CD8-positive, alpha-beta T cell (primary cell): ENCODE measurements at places on chromosomes 5 and 9.

GRCh38 chr9:107539427-107540163 lies 50.0 kb upstream of the KLF4 start:
- no peak for DNase-seq

- DNase-seq: no peak
Measured at GRCh38 chr5:157965040-157965678, 106.2 kb upstream of the CLINT1 start.

DNA sequence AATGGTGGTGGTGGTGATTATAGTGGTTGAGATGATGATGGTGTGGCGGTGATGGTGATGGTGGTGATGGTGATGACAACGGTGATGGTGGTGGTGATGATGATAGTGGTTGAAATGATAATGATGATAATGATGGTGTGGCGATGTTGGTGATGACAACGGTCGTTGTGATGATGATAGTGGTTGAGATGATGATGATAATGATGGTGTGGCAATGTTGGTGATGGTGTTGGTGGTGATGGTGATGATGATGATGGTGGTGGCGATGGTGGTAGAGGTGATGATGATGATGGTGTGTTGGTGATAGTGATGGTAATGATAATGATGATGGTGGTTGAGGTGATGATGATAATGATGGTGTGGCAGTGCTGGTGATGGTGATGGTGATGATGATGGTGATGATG lies 48.0 kb downstream of the PHF2 start:
- no peak for DNase-seq

DNA sequence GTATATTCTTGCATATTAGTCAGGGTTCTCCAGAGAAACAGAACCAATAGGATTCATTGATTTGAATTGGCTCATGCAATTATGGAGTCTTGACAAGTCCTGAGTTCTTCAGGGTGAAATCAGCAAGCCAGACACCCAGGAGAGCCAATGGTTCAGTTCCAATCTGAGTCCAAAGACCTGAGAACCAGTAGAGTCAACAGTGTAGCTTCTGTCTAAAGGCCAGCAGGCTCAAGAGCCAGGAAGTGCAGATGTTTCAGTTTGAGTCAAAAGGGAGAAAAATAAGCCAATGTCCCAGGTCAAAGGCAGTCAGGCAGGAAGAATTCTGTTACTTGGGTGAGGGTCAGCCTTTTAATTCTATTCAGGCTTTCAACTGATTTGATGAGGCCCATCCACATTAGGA lies 37.8 kb upstream of the ANKRD34B start:
- no peak for DNase-seq

DNA sequence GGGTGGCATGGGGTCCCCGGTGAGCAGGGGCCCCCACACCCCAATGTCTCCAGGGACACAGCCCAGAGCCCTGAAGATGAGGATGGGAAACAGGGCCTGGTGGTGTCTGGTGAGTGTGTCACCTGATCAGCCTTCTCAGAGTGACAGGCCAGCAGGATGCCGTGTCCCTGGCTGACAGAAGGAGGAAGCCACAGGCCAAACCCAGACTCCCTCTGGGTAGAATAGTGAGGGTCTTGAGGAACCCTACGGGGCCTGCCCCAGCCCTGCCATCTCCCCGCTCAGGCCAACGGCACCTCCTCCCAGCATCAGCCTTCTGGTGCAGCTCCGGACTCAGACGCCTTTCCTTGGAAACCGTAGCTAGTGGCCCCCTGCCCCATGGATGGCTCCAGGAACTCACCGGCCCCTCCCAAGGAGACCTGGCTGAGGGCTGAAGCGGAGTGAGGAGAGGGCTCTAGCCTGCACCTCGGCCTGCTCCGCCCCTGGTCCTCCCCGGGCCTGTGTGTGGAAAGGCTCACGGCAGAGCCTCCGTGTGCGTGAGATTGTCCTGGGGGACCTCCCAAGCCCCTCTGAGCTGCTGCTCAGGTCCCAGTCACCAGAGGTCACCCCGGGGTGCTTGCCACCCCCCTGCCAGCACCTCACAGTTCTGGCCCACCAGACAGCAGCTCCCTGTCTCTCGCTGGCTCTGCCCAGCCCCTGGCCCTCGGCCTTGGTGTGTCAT lies 6.0 kb downstream of the RALGDS start:
- no peak for DNase-seq

DNA sequence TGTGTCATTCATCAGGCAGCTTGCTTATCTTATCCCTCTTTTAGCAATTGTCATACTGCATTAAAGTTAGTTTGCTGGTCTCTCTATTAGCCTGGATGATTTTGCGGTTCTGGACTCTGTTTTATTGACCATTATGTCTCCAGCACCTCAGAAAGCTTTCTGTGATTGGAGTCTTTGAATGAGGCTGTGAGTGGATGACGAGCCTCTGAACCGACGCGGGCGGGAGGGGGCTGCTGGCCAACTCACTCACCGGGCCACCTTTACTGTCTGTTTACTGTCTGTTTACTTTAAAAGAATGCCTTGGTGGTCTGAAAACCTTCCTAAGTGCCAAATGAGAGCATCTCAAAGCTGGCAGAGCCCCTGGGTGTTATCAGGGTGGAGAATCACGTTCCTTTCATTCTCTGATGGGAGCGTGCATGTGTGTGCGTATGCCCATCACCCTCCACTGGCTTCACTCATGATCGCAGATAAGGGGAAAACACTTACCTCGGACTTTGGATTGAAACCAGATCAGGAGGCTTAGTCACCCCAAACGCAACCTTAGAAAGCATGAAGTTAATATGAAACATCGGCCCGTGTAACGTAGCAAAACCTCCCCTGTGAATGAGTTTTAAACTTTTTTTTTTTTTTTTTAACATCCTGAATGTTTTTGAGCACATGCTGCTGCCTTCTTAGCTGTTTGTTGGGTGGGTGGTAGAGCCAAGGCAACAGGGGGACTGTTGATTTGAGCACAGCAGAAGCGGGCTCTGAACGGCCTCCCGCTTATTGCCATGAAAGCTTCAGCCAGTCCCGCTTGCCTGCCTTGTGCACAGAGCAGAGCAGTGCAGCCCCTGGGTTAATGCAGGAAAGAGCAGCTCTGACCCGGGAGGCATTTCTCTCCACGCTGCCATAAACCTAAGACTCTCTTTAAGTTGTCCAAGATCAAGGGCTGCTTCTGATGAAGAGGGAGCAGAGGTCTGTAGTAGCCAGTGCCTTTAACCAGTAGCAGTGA lies 173.6 kb downstream of the GADD45G start:
- no peak for DNase-seq

DNA sequence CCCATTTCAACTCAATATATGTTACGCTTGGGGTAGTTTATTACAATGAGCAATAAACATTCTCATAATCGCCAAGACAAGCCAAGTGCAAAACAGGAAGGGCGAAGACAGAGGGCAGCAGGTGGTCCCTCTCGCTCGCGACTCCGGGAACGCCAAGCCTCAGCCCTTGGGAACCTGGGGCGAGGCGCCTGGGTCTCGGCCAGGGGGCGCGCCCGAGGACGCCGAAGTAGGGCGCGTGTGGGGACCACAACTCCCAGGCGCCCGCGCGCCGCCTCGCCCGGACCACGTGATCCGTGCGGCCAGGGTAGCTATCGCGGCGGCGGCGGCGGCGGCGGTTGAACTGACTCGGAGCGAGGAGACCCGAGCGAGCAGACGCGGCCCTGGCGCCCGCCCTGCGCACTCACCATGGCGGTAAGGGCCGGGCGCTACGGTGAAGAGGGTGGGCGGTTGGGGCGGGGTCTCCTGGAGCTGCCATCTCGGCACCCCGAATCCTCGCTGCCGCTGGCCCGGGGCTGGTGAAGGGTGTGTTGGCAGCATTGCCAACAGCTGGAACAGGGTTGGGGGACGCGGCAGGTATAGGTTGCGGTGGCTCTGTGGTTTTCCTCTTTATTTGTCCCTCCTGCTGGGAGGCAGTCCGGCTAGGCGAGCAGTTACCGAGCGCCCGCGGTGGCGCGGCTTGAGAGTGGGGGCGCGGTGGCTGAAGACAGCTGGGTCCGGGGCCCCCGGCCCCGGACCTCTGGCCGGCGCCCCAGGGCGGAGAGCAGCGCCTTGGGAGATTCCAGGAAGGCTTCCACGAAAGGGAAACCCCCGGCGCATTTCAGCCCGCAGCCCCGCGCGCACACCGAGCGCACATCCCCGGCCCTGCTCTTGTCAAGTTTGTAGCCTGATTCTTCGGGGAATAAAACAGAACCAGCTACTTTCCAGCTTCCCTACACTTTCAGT lies at the start of gene SLC31A2:
TSS of gene SLC31A2 (plus strand) at position 338 of the 942 bp plus-strand sequence. CDS start at position 406, 68 bp downstream.
- DNase-seq: peak; percentile 86

DNA sequence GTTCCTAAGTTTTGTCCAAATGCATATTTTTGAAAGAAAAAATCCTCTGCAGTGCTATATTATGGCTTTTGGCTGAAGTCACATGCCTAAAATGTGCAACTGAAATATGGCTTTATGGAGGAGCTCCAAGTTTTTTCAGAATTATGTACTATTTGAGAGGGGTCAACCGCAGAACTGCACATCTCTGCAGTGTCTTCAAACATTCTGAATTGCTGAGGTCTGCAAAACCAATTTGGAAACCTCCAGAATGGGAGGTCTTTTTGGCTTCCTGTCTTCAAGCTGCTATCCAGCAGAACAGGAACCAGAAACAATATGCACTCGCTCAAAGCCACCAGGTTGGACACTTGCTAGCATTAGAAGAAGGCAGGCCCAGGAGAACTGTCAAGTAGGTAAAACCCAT lies 376.0 kb upstream of the PAPPA start:
- DNase-seq: no peak

GRCh38 chr9:115668521-115668920 lies 485.1 kb upstream of the PAPPA start:
- no peak for DNase-seq

DNA sequence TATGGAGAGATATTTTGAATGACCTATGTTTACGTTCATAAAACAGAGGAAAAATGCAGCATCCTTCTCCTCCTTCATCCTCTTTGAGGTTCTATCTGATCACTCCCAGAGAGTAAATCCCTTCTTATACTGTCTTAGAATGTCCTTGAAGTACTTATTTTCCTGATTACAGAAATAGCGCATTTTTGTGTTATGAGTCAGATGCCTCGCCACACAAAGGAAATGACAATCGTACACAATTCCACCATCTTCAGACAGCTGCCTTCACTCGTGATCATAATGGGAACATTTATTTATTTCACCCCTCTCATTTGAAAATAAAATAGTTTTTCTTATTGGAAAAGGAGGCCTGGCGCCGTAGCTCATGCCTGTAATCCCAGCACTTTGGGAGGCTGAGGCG lies 2.4 kb upstream of the GLT6D1 start:
- DNase-seq: no peak

DNA sequence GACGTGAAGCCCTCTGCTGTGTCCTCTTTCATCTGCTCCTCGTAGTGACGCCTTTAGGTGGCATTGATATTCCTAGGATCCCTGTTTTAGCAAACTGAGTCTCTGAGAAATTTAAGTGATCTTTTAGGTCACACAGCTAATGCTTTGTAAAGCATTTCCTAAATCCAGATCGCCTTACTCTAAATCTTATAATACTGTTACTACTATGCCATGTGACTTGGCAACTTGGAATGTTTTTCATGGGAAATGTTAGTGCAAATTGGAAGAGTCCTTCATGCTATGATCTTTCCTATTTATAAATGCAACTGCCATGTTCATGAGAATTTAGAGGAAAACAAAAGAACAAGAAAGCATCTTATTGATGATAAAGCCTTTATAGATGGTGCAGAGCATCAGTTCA lies 212.2 kb downstream of the TRIO start:
- DNase-seq: no peak

- DNase-seq: no peak
Measured at GRCh38 chr9:135480071-135480939, 723 bp downstream of the PPP1R26 start.

GRCh38 chr5:149238540-149238939 lies 33.1 kb upstream of the AFAP1L1 start:
- DNase-seq: no peak

GRCh38 chr5:137303509-137303908 lies 195.6 kb downstream of the SPOCK1 start:
- DNase-seq: no peak

GRCh38 chr5:40572937-40573336 lies 106.8 kb upstream of the PTGER4 start:
- DNase-seq: no peak

GRCh38 chr9:99083051-99083450 lies 21.9 kb upstream of the TGFBR1 start:
- no peak for DNase-seq

- no peak for DNase-seq
Measured at GRCh38 chr9:95129476-95130291, 187.8 kb downstream of the FANCC start.
